ENCODE measurements at places on chromosomes 2 and 18.

DNA sequence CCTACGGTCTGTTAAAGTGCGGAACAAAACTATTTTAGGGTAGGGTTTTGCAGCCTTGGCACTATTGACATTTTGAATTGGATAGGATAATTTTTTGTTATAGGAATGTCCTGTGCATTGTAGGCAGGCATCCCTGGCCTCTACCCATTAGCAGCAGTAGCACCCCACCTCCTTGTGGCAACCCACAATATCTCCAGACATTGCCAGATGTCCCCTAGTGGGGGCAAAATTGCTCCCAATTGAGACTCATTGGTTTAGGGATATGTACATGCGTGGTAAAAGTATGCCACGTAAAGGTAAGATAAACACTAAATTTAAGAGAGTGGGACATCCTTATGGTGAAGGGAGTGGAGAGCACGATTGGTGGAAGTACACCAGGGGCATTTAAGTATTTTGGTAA lies 4.6 kb downstream of the MIB1 start:
- no peak for DNase-seq

- DNase-seq, result no peak
These were observed 332.7 kb upstream of the POU3F3 start for GRCh38 chr2:104521247-104521646.

GRCh38 chr2:26864646-26865045 lies 16.7 kb downstream of the DPYSL5 start:
- no peak for DNase-seq

DNA sequence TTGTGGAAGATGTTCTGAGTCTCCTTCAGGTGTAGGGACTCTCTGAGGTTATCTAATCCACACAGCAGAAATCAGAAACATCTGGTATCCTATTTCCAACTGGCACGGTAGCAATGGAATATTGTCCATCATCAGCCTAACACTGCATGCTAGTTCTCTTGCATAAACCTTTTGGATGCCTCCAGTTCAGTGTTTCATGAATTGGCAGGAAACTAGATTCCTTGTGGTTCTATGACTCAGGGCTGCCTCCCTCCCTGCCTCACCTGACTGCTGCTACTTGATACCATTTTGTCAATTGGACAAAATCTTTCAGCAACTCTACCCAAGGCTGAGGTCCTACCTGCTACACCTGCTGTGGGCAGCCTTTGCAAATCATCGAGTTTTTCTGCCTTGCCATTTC lies 130.9 kb downstream of the TPGS2 start:
- DNase-seq, result no peak

GRCh38 chr2:237296756-237297155 lies 117.2 kb downstream of the COL6A3 start:
- no peak for DNase-seq

DNA sequence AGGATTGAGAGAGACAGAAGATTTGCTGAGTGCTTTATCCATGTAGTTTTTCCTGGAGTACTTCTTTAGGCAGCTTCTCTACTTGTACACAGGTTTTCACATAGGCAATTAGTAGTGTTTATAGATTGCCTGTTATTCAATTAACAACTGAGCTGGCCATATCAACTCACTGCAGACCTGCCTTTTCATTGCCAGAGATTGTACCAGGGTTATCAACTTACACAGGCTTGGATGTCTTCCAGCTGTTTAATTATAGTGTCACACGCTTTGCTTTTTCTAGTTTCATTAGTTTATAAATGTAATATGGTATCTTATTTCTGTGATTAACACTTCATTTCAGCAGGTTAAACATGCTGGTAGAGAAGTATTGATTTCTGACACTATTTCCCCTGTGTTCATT lies 125.9 kb downstream of the GPD2 start:
- no peak for DNase-seq

DNA sequence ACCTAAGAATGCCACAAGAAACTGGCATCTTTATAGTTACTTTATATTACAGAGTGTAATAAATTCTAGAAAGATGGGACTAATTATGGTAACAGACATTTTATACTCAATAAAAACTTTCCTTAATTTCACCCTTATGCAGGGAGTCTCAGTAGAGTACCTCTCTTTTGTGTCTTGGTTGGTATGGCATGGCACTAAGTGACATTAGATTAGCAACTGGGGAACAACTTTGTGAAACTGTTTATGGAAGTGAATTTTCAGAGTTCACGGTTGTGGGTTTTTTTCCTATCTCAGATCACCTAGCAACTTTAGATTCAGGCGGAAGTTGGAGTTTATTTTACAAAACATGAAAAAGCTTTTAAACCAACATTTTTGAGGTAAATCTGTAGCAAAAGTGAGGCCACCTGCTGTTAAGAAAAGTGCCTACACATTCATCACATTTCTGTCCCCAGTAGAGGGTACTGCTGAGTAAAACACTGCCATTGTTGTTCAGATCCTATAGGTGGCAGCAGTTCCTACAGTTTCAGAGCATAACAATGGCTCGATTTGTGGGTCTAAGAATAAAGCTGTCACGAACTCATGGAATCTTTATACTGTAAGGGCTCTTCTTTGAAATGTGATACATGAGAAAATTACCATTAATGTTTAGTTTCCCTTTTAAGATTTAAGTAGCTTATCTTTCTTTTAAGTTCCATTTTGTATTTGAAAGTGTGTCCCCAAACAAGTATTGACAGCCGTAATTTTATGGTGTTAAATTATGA lies 117.6 kb downstream of the CAMKMT start:
- peak; percentile 0 for DNase-seq

GRCh38 chr18:58408665-58409064 lies 220.2 kb downstream of the ALPK2 start:
- no peak for DNase-seq

GRCh38 chr18:63346031-63346430 lies 21.0 kb downstream of the KDSR start:
- no peak for DNase-seq

GRCh38 chr2:140491876-140492275 lies 1638.9 kb downstream of the LRP1B start:
- no peak for DNase-seq

DNA sequence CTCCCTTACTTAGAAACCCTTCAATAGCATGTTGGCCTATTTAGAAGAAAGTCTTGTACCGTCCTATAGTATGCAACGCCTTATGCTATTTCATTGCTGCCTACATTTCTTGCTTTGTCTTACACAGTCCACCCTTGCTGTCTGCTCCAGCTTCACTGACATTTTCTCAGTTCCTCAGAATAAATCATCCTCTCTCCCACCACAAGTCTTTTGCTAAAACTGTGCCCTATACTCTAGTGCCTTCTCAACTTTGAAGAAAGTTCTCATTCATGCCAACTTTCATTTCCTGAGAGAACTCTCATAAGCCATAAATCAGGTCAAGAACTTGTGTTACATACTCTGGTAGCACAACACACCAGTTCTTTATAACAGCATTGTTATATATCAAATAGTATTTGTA lies 54.3 kb upstream of the COL3A1 start:
- no peak for DNase-seq

DNA sequence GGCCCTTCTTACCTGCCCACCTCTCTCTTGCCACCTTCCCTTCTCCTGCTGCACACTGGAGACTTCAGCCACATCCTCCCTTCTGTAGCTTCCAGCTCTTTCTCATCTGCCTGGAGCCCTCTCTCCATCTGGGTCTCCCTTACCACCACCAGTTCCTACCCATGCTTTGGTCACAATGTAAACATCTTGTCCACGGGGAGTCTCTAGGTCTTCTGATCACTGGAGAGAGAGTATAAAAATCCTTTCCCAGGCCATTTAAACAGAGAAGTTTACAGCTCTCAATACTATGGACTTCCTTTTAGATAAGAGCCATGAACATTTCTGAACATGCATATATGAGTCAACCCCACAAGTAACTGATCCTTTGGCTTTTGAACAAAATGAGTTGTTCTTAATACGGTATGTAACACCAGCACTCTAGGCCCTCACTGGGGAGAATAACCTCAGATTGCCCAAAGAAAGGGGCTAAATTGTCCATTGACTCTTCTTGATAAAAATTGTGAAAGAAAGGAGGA lies 5.8 kb downstream of the ARHGAP25 start:
- DNase-seq, result no peak

GRCh38 chr2:152781175-152781574 lies 62.8 kb downstream of the ARL6IP6 start:
- DNase-seq, result no peak

DNA sequence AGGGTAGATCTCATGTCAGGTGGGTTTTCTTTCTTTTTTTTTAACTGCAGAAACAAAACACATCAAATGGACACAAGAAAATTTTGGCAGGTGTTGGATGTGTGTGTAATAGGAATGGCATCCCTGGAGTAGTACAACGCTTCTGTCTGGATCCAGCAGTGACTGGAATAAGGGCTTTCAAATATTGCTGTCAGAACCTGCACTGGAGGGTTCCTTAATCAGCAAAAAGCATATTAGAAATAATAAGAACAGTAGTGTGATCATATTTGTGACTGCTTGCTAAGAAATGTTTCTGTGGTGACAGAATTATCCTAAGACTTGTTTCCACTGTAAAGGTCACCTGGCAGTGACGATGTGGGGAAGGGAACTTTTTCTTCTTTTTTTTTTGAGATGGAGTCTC lies 30.8 kb downstream of the CREG2 start:
- DNase-seq, result no peak

DNA sequence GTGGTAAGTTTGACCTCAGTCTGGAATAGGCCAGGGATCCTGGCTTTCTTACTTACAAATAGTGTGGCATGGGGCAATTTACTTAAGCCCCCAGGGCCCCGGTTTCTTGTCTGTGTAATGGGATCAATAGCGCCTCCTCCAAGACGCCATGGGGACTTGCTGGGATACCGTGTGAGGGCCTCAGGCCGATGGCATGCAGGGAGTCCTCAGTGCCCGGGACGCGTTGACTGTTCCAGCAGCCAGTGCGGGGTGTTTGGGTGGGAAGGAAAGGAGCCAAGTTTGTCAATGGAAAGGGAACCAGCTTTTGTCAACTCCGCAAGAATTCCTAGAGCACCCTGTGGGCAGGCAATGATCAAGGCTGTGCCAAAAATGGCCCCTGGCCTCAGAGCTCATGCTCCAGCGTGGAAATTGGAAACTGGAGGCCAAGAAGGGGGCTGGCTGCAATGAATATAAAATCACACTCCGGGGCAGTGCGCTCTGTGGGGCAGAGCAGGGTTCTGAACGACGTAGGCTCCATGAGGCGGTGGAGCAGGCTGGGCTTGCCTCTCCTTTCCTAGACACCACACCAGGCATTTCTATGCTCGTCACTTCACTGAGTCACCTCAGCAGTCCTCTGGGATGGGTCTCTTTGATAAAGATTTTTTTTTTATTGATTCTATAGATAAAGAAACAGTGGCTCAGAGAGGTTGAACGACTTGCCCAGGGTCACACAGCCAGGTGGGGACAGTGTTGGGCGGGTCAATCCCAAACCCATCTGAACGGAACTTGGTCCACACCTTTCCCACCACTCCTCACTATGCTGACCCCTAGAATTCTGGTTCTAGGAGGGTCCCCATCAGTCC lies 56.7 kb upstream of the ASAP2 start:
- no peak for DNase-seq

GRCh38 chr18:61025596-61025995 lies 307.6 kb upstream of the CDH20 start:
- no peak for DNase-seq

DNA sequence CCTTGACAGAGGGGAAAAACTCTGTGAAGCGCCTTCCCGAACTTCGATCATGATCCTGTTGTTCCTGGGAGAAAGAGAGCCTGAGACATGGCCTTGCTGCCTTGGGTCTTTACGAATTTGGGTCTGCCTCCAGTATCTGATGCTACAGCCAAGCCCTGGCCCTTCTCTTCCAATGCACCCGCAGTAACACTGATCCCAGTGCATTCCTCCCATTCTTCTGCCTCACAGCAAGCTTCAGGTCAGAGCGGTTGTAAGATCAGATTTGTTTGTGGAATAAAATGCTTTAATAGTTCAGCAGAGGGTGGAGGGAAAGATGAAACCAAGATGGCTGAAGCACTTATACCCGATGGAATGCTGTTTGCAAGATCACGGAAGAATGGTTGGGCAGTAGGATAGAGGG lies 196.7 kb upstream of the SIX2 start:
- no peak for DNase-seq

DNA sequence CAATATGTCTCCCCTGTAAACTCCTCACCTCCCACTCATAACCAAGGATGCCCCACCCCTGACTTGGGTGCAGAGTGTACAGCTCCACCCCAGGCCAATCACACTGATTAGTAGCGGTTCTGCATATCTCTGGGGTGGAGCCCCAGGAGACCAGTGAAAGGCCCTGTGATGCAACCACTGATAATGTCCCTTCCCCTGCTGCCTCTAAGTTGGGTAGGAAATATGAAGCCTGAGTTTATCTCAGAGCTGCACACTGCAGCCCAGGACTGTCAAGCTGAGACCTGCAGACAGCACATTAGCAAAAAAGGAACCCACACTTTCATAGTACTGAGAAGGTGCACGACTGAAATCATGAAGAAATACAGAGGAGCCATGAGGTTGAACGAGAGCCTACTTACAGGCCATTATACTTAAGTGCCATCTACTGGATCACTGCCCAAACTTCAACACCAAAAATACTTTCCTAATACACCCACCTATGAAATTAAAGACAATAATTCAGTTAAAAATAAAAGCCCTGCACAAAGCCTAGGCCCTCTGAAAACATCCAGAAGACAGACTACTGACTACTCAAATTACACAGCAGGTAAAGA lies 455.4 kb upstream of the LRRTM4 start:
- no peak for DNase-seq

- no peak for DNase-seq
These were observed 15.5 kb downstream of the SCYGR4 start for GRCh38 chr2:227632827-227633226.

DNA sequence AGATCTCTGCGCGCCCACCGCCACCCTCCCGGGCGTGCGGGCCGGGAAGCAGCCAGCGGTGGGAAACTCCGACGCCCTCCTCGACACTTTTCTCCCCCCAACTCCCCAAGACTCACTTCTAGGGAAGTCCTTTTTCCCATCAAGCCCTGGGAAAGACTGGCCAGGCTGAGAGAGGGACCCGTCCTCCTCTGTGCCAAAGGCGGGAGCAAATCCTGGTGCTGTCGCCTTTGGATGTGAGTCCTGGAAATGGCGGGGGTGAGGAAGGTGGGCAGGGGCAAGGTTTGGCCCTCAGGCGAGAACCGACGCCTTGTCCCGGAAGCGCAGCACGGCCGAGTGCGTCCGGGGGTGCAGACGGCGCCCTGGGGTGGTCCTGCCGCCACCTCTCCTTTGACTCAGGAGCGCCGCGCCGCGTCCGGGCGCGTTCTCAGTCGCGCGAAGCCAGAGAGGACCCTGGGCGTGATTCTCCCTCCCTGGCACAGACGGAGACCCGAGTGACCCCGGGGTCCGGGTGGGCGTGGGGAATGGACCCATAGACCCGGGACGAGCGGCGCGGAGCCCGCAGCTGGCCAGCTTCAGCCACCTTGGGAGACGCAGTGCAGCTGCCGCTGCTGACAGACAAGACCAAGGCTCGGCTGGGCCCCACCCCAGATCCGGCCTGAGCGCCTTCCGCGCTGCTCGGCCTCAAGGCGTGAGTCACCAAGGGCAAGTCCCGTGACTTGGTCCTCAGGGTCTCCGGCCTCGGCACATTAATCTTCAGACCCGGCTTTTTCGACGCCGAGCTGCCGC lies 3.5 kb upstream of the LBX2 start:
- DNase-seq, result no peak
